ENCODE measurements at places on chromosomes 13 and 19. TPM values are rescaled to one million over a fixed set of nuclear protein-coding genes. Genes with fewer than 3 reads are reported as not detected.

DNA sequence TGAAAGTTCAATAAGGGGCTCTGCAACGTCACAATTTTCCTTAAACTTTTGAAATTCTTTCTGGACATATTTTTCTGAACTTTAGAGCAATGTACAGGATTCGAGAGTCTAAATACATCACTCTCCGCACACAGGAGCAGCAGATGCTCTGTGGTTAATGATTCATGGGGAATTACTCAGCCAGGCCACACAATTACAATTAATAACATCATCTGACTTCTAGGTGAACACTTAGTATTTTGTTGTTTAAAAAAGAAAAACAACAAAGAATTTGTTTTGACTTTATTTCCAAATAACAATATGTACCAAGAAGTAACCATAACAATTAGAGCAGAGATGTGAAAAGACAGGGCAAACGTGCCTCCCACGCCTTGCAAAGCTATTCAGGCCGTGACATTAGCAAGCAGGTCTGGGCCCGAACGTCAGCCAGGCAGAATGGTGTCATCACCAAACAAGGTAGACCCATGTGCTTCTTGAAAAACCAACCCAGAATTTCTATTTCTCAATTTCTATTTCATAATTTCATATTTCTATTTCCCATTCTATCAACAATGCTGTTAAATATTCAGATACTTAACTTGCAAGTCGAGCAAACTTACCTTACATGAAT lies 236.3 kb downstream of the COL4A1 start:
- no peak for DNase-seq
- no peaks in the 10 kb centered on the region for H3K27me3 ChIP-seq
- no peak overlapping the region for H3K27ac ChIP-seq
- no peaks in the 10 kb centered on the region for H3K4me1 ChIP-seq
- no peaks in the 10 kb centered on the region for H3K36me3 ChIP-seq

The FCGBP gene
- polyA plus RNA-seq = 1.4 TPM

DNA sequence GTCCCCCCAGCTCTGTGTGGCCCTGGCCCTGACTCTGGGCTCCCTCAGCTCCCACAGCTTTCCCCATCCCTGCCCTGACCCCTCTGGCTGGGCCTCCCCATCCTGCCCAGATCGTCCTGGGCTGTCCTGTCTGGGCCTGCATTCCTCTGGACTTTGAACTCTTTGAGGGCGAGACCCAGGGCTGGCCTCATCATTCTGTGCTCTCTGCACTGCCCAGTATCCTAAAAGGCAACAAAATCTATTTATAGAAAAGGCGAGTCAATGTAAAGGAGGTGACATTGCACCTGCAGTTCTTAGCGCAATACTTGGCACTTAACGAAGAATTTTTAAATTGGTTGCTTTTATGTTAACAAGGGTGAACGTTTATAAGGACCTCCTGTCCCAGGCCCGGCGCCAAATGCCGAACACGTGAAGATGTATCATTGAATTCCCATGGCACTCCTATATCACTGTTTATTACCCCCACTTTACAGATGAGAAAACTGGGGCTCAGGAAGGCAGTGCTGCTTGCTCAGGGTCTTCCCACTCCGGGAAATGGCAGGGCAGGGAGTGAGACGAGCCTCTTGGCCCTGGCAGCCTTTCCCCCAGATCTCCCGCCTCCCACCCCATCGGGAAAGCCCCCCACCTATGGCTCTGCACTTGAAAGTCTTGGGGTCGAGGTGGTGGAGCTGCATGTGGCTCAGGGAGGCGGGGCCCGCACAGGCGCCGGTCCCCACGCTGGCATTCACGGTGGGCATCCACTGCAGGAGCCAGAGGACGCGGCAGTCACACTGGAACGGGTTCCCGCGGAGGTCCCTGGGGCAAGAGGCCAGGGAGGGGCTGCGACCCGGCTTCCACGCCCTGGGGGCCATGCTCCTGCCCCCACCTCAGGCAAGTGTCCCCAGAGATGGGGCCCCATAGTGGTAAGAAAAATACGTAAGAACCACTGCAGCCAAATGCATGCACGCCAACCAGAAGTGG lies 3.8 kb downstream of the LGI4 start:
- no peak for DNase-seq
- no peaks in the 10 kb centered on the region for H3K27me3 ChIP-seq
- H3K36me3 ChIP-seq = no peaks in the 10 kb centered on the region
- no peak overlapping the region for H3K27ac ChIP-seq
- H3K4me3 ChIP-seq = no peak overlapping the region

The ZNF541 gene
- polyA plus RNA-seq = not detected

- H3K27ac ChIP-seq = no peak overlapping the region
- no peaks in the 10 kb centered on the region for H3K27me3 ChIP-seq
- no peaks in the 10 kb centered on the region for H3K36me3 ChIP-seq
- H3K4me1 ChIP-seq = no peaks in the 10 kb centered on the region
- DNase-seq = no peak
Measured at GRCh38 chr13:55553701-55554100, 1587.0 kb upstream of the PRR20A start.

DNA sequence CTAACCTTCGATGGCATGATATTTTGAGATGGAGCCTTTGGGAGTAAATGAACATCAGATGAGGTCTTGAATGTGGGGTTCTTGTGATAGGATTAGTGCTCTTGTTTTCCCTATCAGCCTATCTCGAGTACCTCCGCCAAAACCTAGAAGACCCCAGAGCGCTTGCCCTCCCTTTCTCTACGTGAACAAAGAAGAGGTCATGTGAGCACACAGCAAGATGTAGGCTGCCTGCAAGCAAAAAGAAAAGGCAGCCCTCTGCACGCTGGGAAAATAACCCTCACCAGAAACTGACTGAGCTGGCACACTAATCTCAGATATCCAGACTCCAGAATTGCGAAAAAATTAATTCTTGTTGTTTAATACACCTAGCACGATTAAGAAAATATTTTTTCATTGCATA lies 799.8 kb upstream of the SLC10A2 start:
- H3K4me1 ChIP-seq = no peaks in the 10 kb centered on the region
- H3K27ac ChIP-seq = no peak overlapping the region
- DNase-seq = no peak
- no peaks in the 10 kb centered on the region for H3K27me3 ChIP-seq
- H3K4me3 ChIP-seq = no peak overlapping the region

The ASPDH gene
- polyA plus RNA-seq = 1.9 TPM

- DNase-seq = no peak
- H3K36me3 ChIP-seq = no peaks in the 10 kb centered on the region
- H3K27ac ChIP-seq = no peak overlapping the region
- H3K4me3 ChIP-seq = no peak overlapping the region
Measured at GRCh38 chr13:97856304-97856675, 97.2 kb upstream of the IPO5 start.

- H3K27me3 ChIP-seq = no peaks in the 10 kb centered on the region
- DNase-seq = peak; percentile 64
- H3K4me1 ChIP-seq = no peaks in the 10 kb centered on the region
- H3K36me3 ChIP-seq = no peaks in the 10 kb centered on the region
- no peak overlapping the region for H3K27ac ChIP-seq
Measured at GRCh38 chr19:18097993-18098890, 664 bp downstream of the MAST3 start.

The SGCG gene
- 1.4 TPM for polyA plus RNA-seq

GRCh38 chr19:10361569-10362011 lies 18.8 kb downstream of the TYK2 start:
- H3K4me1 ChIP-seq = no peaks in the 10 kb centered on the region
- peaks cover 2% of the 10 kb centered on the region for H3K36me3 ChIP-seq
- DNase-seq = no peak
- H3K4me3 ChIP-seq = no peak overlapping the region
- H3K27ac ChIP-seq = no peak overlapping the region

The ZNF534 gene
- polyA plus RNA-seq = 0.77 TPM

DNA sequence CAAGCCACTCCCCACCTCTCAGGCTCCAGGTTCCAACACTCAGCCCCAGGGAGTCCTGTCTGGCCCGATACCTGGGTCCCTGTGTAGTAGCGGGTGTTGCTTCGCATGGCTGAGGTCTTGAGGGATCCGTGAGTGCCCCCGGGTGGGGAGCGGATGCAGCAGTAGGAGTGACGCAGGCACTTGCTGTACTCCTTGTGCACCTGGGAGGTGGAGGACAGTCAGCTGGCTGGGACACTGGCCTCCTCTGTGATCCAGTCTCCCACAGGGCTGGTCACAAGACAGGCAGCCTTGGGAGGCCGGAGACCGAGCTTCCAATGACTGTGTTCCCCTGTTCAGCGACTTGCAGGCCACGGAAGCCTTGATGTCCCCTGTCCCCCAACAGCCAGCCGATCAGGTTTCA lies 16.3 kb upstream of the ASF1B start:
- H3K27me3 ChIP-seq = no peaks in the 10 kb centered on the region
- H3K36me3 ChIP-seq = no peaks in the 10 kb centered on the region
- no peak overlapping the region for H3K4me3 ChIP-seq
- H3K27ac ChIP-seq = no peak overlapping the region
- no peak for DNase-seq

The SERPINE3 gene
- polyA plus RNA-seq = not detected

The RFXAP gene
- polyA plus RNA-seq = 1.6 TPM

DNA sequence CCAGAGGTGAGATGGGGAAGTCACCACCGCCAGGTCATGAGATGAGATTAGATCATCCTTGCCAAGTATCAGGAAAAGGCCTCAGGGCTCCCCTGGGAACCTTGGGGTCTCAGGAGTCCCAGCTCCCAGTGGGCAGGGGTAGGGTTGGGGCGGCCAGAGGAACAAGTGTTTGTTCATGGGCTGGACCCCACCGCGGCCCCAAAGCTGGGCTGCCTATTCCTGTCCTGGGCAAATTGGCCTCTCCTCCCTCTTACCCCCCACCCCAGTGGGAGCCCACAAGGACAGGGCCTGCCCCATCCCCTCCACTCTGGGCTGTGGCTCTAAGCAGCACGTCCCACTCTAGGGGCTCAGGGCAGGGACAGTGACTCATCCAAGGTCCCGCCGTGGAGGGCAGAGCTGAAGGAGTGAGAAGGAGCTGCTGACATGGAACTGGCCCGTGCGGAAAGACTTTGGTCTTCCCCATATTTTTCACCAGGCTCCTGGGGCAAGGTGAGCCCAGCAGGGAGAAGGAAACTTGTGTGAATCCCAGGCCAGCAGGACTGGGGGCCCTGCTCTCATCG lies 4.0 kb upstream of the HCN2 start:
- H3K27ac ChIP-seq = no peak overlapping the region
- no peak overlapping the region for H3K4me3 ChIP-seq
- H3K27me3 ChIP-seq = no peaks in the 10 kb centered on the region
- H3K36me3 ChIP-seq = peaks cover 3% of the 10 kb centered on the region

GRCh38 chr19:30167206-30167868 lies 204.8 kb upstream of the ZNF536 start:
- no peak overlapping the region for H3K4me3 ChIP-seq
- no peaks in the 10 kb centered on the region for H3K4me1 ChIP-seq
- H3K27me3 ChIP-seq = no peaks in the 10 kb centered on the region

- no peaks in the 10 kb centered on the region for H3K36me3 ChIP-seq
- no peak for DNase-seq
- no peak overlapping the region for H3K27ac ChIP-seq
- H3K4me3 ChIP-seq = no peak overlapping the region
Measured at GRCh38 chr13:112060282-112060830, 6.6 kb upstream of the SOX1 start.

DNA sequence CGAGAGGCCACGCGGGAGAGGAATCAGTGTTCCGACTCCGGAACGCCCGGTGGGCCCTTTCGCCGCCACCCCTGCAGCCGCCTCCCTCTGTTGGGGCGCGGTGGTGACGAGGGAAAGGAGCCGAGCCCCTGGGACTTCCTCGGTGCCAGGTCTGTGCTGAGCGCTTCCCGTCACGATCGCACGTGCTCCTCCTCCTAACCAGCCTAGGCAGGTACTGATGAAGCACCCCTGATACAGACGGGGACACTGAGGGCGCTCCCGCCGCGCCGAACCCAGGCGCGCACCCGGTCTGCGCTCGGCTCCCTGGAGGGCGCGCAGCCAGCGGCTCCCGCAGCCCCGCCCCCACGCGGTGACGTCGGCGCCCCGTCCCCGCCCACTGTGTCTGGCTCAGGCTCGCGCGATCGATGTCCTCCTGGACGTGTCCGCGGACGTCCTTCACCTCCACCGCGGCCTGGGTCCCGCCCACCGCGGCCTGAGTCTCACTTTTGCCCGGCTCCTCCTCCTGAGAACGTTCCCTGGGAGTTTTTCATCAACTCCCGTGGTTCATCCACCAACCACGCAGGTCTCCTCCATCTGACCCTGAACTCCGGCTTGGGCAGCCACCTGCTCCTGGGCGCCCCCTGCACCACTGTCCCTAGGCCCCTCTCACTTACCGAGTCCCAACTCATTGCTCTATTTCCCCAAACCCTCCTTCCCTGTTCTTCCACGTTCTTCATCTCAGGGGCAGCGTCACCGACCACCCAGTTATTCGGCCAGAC lies 2.6 kb upstream of the KLK15 start:
- H3K27me3 ChIP-seq = no peaks in the 10 kb centered on the region
- no peaks in the 10 kb centered on the region for H3K4me1 ChIP-seq
- DNase-seq = peak; percentile 87
- H3K36me3 ChIP-seq = no peaks in the 10 kb centered on the region
- H3K27ac ChIP-seq = no peak overlapping the region
- peak overlapping the region; percentile 27 for H3K4me3 ChIP-seq

- no peak overlapping the region for H3K27ac ChIP-seq
- no peaks in the 10 kb centered on the region for H3K4me1 ChIP-seq
- no peak overlapping the region for H3K4me3 ChIP-seq
- H3K27me3 ChIP-seq = no peaks in the 10 kb centered on the region
- no peaks in the 10 kb centered on the region for H3K36me3 ChIP-seq
Measured at GRCh38 chr13:111937777-111938311, 129.1 kb upstream of the SOX1 start.

DNA sequence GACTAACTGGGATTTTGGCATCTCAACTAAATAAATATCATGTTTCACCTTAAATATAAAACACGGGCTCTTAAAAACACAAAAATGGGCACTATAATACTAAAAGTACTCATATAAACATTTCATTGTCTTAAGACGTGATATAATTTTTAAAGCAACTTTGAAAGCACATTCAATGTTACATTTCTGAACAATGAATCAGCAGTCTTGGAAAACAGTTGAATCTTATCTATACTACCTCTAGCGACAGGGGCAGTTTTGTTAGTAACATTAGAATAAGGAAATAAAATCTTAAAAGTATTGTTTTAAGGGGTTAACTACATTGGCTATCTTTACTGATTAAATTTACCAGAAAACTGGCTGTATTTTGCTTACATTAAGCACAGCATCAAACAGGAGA lies 156.9 kb downstream of the UGGT2 start:
- no peak overlapping the region for H3K4me3 ChIP-seq
- H3K4me1 ChIP-seq = no peaks in the 10 kb centered on the region
- no peak for DNase-seq

DNA sequence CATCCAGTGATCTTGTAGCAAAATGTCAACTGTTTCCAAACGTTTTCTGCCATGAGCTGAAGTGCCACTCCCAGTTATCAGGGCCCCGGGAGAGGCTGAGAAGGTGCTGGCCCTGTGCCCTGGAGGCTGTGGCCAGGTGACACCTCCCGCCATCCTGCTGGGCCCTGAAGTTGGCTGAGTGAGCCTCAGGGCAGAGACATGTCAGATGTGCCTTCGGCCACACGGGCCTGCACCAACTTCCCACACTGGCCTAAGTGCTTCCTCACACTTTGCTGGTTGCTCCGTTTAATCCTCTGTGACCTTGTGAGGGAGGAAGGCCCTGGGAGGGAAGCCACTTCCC lies 4.8 kb downstream of the ADPRHL1 start:
- H3K27me3 ChIP-seq = no peaks in the 10 kb centered on the region
- no peak overlapping the region for H3K4me3 ChIP-seq

The ZNF730 gene
- not detected for polyA plus RNA-seq
